Brain pericyte (primary cell): ENCODE measurements at places on chromosomes 2 and 18.

- DNase-seq, result no peak
Observed at GRCh38 chr2:52144590-52144989, 1112.7 kb upstream of the NRXN1 start.

- DNase-seq, result no peak
Observed at GRCh38 chr18:25787276-25787675, 303.1 kb downstream of the SS18 start.

- no peak for DNase-seq
Observed at GRCh38 chr18:13989199-13989598, 73.9 kb upstream of the MC2R start.

DNA sequence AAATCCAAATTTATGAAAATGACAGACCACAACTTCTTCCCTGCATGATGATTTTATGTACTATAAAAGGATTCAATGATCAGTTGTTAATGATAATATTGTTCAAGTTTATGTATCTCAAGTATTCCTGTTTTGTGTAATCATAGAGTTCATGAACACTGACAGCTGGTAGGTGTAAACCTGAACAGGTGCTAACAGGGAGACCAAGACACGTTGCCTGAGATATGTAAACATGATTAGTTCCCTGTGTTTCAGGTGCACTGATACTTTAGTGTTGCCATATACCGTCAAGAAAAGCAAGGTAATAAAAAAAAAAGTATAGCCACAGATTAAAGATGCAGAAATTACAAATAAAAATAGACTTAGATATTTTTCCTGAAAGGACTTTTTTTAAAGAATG is 131.8 kb downstream of the BAZ2B start:
- no peak for DNase-seq

GRCh38 chr2:70684846-70685622 is 83.0 kb downstream of the ADD2 start:
- DNase-seq, result no peak

DNA sequence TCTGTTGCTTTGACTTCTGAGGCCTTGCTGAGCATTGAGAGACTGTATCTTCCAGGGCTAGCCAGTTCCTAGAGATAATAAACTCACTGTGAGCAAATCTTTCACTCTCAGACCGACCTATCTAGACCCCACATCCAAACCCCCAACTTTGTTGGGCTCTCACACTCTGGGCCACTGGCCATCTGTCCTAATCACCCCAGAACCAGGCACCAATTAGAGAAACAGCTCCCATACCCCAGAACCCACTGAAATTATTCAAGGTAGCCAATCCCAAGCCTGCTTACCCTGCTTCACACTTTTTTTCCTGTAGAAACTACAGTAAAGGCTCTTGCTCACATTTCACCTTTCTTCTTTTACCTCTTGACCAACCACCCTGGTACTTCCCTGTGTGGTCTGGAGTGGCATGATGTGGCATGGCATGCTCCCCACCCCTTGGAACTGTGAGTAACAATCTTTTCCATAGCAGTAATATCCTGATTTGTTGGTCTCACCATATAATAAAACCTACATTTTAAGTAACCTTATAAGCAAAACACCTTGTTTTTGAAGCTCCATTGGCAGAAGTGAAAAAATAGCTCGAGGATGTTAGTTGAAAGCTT is 55.2 kb downstream of the ANKRD12 start:
- DNase-seq, result no peak

GRCh38 chr2:218733171-218734021 is 22.8 kb downstream of the TTLL4 start:
- DNase-seq, result no peak

- no peak for DNase-seq
Observed at GRCh38 chr2:156333274-156333950, 891 bp upstream of the NR4A2 start.

DNA sequence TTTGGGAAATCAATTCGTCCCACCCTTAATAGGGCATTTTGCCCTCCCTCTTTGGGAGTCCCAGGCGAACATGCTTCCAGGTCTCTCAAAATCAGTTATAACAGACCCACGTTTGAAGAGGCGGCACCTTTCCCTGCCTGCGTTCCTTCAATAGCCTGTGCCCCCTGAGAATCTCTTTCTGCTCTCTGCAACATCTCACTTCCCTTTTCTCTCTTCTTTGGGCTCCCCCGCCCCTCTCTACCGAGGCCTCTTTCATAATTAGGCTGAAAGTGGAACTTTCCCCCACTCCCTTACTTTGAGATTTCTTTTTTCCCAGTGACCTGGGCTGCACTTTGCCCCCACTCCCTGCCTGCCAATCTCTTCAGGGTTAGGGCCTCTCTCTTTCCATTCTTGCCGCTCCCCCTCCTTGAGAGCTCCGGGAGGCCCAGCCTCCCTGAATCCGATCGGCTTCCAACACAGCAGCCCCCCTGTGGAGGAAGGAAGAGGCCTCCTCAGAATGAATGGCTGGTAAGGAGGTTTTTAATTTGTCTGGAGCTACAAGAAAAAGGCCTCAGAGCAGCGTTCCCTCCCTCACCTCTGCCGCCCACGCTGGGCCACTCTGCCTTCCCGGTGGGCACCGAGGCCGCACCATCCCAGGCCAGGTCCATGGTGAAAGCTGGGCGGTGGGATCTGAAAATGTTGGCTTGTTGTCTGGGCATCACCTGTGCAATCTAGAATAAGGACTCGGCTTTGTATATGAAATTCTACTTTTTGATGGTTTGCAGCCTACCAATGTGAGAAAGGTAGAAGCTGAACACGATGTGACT is 162.6 kb upstream of the SIX3 start:
- no peak for DNase-seq

GRCh38 chr2:205390866-205391265 is 291.4 kb upstream of the NRP2 start:
- no peak for DNase-seq

- no peak for DNase-seq
Observed at GRCh38 chr2:62661263-62661635, 44.3 kb upstream of the EHBP1 start.

- no peak for DNase-seq
Observed at GRCh38 chr18:54360406-54360805, 2.7 kb downstream of the C18orf54 start.

DNA sequence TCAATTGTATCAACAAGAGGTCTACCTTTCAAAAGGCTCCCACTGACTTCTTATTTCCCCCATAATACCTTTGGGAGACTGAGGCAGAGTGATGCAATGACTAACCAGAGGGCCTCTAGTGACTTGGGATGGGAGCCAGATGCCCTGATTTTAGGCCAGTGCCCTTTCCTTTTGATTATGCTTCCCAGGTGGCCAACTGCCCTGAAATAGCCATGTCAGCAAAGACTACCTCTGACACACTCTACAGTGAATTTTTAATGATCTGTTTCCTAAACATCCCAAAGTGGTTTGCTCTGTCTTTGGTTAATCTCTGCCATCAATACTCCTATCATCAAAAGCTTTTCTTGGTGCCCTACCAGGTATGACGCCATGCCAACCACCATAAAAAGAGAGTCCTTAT is 65.9 kb upstream of the ZFP36L2 start:
- DNase-seq, result no peak

- no peak for DNase-seq
Observed at GRCh38 chr2:241773511-241774418, 2.9 kb upstream of the GAL3ST2 start.

GRCh38 chr2:16165518-16166326 is 225.4 kb downstream of the MYCN start:
- no peak for DNase-seq

GRCh38 chr2:226154610-226155009 is 645.0 kb downstream of the IRS1 start:
- DNase-seq, result no peak

- DNase-seq, result no peak
Observed at GRCh38 chr2:63789338-63790020, 52.2 kb upstream of the UGP2 start.

DNA sequence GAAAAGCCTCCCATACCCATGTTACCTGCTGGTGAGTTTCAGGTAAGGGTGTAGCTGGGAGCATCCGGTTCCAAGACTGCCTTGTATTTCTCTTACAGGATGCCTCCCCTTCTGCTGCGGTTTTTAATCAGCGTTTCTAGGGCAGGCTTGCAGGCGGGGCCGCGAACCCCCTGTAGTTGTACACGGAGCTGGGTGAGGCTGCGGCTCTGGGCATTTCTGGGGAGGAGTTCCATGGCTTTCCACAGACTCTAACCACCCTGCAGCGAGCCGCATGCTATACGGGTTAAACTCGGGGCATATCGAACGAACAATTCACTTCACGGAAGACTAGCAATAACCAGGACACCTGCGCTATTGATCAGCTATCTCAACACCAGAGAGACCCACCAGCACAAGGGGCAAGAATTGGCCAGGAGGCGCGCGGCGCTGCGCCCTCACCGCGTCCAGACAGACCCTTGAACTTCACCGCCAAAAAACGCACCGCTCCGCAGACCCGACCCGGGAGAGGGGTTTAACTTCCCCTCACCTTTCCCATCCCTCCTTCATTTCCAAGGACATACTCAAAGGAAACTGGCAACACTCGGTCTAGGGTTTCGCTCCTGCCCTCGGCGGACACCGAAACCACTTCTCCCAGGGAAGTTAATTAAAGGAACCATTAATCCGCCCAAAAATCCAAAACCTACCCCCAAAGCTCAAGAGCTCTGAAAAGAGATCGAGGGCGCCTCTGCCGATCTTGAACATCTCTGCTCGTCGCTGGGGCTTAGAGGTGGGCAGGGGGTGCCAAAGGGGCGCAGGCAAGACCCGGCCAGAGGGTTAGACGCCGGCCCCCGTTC is 909 bp downstream of the TGFA start:
- no peak for DNase-seq

DNA sequence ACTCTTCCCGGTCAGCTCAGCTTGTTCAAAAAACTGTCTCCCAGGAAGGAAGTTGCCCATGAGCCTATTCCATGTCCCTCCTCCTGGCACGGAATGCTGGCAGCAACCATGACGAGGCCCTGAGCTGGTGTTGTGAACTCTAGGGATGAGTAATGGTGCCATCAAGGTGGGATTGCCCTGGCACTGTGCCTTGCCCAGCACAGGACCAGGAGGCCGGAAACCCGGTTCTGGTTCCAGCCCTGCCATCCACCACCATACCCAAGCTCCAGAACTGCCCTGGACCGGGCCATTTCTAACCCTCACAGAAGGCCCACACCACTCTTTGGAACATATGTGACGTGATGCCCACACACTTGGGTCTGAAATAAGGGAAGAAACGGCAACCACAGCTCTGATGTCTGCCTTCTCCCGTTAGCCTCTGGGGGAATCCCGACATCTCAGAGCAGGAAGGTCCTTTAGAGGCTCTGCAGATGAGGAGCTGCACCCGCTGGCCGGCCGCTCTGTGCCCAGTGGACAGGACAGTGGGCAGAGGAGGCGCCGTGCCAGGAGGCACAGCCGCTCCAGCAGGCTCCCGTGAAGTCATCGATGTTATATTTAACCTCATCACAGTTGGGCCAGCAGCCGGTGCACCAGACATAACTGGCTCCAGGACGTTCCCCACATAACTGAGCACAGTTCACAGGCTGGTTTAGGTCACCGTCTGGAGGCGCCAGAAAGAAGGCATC is 462.1 kb upstream of the ID2 start:
- DNase-seq, result no peak
